Right ventricle myocardium inferior (tissue), 1 donor: ENCODE measurements at places on chromosomes 2 and 18.

- DNase-seq, result no peak
These were observed 40.4 kb upstream of the TTC32 start for GRCh38 chr2:19942199-19942598.

GRCh38 chr18:42736074-42736473 lies 379.4 kb downstream of the RIT2 start:
- no peak for DNase-seq

GRCh38 chr2:223626716-223627115 lies 24.6 kb upstream of the SCG2 start:
- no peak for DNase-seq

DNA sequence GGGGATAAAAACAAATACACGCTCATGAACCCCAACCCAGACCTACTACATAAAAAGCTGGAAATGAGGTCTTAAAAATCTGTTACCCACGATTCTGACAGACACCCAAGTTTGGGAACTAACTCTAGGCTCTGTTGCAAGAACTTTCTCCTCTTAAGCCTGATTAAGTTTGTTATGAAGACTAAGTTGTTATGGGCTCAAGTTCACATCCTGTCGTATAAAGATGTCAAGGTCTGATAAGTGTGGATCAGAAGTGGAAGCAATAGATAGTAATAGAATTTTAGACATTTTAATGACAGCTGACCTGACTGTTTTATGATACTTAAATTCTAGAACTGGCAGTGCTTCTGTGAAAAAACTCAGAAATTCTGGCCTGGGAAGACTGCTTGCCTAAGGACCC lies 43.2 kb downstream of the LPIN2 start:
- no peak for DNase-seq

DNA sequence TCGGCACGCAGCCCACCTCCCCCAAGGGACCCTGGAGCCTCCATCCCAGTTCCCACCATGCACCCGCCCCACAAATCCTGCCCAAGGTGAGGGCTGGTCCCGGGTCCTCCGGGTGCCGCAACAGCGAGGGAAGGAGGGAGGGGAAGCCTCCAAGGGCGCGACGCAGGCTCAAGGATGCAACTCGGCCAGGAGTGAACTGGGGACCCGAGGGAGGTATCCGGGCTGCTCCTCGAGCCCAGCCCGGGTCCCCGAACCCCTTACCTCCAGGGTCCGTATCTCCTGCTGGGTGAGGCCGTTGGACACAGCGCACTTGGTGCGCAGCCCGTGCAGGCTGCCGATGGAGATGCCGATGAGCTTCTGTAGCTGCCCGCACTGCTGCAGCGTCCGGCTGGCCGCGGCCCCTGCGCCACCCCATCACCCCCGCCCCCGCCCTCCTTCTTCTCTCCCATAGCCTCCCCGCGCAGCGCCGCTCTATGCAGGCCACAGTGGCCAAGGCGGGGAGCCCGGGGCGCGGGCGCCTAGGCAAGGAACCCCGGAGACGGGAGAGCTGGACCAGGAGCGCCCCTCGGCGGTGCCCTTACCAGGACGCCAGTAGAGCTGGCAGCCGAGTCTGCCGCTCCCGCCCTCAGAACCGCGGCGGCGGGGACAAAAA lies 124.1 kb downstream of the ANKRD30BL start:
- no peak for DNase-seq

- no peak for DNase-seq
These were observed 8.2 kb downstream of the GDF7 start for GRCh38 chr2:20674974-20675679.

DNA sequence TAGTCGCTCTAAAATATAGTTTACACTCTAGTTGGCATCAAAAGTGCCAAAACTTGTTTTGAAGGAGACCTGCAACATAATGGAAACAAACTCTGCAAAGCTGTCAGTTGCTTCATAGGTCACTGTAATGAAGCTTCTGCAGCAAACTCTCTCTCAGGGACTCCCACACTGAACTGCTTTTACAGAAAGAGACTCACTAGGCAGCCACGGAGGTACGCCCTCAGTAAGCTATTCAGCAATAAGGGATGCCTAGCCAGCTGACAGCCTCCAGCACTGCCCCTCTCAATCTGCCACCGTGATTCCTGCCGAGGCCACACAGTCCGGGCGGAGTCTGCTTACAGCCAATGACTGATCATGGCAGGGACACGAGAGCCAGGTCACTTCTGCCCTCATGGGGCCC lies 51.1 kb downstream of the COLEC12 start:
- DNase-seq, result no peak

GRCh38 chr2:17615728-17616351 lies 75.3 kb downstream of the VSNL1 start:
- no peak for DNase-seq

GRCh38 chr2:70685771-70686171 lies 82.2 kb downstream of the ADD2 start:
- DNase-seq, result no peak

DNA sequence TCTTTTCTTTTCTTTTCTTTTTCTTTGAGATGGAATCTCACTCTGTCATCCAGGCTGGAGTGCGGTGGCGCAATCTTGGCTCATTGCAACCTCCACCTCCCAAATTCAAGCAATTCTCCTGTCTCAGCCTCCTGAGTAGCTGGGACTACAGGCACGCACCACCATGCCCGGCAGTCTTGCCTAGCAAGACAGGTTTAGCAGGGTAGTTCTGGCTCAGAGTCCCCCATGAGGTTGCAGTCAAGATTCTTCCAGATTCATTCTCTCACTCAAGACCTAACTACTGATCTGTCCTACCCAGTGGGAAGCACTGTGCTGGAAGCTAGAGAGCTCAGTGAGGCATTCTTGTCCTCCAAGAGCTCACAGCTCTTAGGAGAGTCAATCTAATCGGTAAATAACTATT lies 17.6 kb upstream of the ZAP70 start:
- DNase-seq, result no peak

DNA sequence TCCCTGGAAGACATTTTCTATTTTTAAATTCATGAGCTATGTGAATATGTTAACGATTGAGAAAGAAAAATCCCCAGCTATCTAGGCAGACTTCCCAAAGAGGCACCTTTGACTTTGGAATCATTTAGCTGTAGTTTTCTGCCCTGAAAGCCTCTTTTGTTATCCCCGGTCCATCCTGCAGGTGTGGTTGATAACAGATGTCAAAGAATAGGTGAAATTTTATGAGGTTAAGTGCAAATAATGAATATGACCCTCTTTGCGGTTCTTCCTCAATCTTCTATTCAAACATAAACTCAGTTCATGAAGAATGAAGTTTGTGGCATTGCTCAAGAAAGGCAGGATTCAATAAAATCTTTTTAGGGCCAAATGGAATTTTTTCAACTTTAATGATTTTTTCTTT lies 51.6 kb upstream of the ATP8B1 start:
- DNase-seq, result no peak

DNA sequence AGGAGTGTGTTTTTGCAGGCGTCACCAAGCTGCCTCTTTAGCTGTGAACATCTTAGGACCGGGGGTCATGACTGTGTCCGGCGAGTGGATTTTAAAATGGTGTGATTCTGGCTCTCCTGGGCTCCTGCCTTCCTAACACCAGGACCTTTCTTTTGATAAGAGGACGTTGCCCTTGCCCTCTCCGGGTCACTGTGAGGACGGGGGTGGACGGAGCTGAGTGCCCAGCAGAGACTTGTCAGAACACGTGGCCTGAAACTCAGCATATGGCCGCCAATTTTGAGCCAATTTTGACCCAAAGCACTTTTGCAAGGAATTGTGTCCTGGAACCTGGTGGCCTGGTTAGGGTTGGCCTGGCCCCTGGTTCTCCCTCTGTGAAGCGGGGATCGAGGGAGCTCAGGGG lies 40.2 kb downstream of the RTP5 start:
- DNase-seq, result no peak
